ENCODE measurements at places on chromosomes 12 and 14.
A peak's percentile ranks its signal among the peaks of the same experiment; 100 is the strongest.

DNA sequence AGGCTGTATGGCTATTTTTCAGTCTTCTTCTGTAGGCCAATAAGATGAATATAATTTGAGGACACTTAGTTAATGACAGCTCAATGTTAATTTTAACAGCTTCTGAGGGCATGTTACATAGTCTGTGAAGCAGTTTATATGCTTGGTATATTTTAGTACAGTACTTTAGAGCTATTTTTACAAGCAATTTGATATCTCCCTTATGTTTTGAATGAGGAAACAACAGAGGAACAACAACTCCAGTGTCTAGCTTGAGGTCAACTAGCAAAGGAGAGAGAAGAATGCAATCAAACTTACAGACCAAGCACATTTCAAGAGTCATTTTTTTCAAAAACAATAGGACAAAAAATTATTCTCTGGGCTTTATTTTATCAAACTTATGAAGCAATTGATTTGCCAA lies 469.1 kb upstream of the DCN start:
- DNase-seq: no peak

- peak; percentile 25 for DNase-seq
These were observed 885.8 kb upstream of the TMEM132C start for GRCh38 chr12:127381043-127381668.

DNA sequence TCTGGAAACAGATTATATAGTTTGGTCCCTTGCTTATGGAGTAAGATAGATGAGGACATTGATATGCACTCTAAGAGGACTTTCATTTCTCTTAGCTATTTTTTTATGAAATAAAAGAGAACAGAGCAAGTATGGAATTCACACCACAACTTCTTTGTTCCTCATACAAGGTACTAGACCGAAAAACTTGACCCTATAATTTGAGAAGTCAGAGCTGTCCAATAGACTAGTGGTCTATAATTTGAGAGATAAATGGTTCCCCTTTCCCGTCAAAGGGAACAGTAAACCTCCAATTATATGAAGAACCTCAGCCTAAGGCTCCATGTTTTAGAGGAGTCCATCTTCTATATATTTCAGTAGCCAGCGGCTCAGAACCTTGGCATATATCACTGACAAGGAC lies 58.5 kb upstream of the HIF1A start:
- DNase-seq: no peak

- no peak for DNase-seq
These were observed 9.5 kb downstream of the CATSPERB start for GRCh38 chr14:91722386-91722785.

DNA sequence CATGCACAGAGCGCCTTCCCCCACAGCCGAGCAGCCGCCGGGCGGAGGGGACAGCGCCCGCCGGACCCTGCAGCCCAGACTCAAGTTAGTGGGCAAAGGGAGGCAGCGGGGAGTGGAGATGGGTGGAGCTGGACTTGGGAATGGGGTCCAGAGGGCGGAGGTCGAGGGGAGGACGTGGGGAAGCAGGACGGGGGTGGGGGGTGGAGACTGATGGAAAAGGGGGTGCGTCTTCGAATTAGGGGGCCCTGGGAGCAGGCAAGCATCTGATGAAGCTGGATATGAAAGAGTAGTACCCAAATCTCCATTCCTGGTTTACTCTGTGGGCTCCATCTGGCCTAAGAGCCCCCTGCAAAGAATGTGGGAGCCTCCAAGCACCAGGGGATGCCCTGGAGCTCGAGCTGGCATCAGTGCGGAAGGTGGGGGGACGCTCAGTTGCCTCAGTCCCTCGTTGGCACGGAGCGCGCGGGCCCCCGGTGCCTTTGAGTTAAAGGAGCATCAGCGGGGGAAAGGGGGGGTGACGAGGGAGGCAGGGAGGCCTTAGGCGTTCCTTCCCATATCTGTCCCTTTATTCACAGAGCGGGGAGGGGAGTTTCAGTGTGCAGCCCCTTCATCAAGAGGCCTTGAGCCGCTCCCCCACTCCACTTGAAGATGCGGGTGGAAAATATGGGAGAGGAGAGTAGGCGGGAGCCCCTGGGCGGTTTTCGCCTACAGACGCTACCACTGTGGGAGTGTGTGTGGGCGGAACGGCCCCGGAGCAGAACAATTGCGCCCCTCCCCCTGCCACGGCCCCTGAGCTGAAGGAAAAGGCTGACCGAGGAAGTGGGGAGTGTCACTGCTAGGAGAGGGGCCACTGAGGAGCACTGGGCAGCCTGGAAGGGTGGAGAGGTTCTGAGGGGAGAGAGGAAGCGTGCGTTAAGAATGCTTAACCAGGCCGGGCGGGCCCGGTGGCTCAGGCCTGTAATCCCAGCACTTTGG lies 644 bp downstream of the NAB2 start:
- peak; percentile 56 for DNase-seq

DNA sequence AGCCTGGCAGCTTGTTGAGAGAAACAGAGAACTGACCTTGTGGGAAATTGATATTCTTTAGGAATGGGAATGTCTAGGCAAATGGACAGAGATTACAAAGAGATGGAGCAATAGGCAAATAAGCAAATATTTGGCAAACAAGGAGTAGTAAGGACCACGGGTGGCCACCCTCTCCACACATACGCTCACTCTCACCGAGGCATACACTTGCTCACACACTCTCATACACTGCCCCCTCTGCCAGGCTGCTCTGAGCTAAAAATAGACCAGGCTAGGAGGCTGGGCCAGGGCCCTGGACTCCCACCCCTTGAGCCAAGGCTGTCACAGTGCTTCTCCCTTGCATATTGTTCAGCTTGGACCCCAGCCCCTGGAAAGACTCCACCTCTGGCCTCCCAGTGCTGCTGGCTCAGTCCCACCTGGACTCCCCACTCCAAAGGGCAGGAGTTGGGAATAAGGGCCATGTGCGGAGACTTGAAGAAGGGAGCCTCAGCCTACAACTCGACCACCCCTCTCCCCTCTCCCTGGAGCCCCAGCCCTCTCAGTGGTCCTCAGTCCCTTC lies 1.1 kb downstream of the PPP1R1A start:
- no peak for DNase-seq

GRCh38 chr14:22304326-22304725 lies 284.7 kb downstream of the DAD1 start:
- DNase-seq: no peak

- DNase-seq: no peak
These were observed 36.7 kb upstream of the IL22 start for GRCh38 chr12:68290126-68290525.

DNA sequence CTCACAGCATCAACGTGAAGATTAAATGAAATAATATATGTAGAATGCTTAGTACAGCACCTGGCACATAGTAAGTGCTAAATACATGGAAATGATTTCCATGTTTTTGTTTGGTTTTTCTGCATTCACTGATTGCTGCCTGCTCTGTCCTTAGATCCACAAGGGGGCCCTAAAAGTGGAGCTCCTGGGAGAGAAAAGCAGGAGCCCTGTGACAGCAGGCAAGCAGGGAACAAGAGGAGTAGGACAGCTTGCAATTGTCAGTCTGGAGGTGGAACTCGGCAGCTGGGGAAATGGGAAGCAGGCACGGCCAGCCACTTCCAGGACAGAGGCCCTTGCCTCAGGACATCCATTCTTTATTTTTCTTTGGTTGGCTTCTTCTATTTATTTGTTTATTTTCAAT lies 292.9 kb downstream of the BMP4 start:
- DNase-seq: no peak

DNA sequence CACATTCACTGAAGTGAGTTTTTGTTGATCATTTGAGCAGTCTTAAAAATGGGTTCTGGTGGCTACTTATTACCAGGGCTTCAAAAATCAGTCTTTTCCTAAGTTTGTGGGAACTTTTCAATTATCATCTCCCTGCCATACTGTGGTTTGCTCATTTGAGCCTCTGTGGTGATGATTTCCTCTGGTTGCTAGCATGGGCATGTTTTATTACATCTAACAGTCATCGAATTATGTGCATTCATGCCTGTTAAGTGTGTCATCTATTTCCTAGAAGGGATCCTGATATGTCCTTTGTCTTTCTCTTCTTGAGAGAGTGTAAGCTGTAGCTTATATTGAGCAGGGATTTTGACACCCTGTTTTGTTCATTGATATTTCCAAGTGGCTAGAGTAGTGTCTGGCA lies 116.8 kb downstream of the WIF1 start:
- no peak for DNase-seq

DNA sequence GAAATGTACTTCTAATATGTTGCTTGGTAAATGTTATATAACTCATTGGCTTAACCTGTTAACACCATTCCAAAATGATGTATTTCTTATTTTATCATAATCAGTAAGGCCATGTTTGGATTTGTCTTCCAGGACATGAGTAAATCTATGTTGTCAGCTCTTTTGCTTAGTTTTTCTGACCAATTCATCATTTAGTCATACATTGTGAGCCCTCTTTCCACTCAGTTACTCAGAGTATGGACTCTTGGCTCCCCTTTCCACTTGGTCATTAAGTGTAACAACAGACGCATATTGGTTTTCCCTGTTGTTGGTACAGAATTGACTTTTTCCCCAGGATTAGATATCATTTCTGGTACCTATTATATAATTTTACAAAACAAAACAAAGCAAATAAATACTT lies 9.0 kb upstream of the CLEC4D start:
- DNase-seq: no peak

DNA sequence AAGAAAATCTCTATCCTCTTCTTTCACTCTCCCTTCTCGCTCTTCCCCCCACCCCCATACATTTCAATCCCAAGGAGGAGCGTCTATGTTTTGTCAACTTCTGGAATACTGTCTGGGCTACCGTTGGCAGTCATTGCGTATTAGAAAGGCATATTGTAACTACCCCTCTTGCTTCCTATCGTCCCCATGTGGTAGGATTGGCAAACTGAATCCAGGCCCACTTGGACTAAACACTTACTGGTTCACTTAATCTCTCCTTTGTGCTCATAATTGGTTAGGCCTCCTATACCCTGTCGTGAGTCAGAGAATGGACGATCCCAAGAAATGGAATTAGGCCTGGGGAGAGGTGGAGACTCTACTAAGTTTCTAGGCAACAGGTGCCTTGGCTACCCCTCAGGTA lies 68.8 kb upstream of the SLC8A3 start:
- DNase-seq: no peak

DNA sequence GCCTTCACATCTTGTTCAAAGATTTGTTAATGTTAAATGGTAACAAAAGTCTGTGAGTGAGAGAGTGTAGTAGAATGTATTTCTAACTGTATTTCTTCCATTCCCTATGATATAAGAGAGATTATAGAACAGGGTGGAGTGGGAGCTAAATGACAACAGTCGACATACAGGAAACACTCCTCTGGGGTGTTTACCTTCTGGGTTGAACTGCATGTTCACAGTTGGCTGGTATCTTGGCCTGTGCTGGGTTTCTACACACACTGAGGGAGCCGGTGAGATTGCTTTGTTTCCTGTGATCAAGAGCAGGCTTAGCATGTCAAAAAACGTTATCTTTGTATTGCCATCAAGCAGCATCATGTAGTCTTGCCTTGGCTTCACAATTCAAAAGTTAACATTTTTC lies 274.3 kb upstream of the FAR2 start:
- DNase-seq: no peak

GRCh38 chr12:57729321-57729844 lies 9.2 kb downstream of the AGAP2 start:
- DNase-seq: no peak

- no peak for DNase-seq
These were observed 4.3 kb downstream of the RNASE1 start for GRCh38 chr14:20798318-20798717.

DNA sequence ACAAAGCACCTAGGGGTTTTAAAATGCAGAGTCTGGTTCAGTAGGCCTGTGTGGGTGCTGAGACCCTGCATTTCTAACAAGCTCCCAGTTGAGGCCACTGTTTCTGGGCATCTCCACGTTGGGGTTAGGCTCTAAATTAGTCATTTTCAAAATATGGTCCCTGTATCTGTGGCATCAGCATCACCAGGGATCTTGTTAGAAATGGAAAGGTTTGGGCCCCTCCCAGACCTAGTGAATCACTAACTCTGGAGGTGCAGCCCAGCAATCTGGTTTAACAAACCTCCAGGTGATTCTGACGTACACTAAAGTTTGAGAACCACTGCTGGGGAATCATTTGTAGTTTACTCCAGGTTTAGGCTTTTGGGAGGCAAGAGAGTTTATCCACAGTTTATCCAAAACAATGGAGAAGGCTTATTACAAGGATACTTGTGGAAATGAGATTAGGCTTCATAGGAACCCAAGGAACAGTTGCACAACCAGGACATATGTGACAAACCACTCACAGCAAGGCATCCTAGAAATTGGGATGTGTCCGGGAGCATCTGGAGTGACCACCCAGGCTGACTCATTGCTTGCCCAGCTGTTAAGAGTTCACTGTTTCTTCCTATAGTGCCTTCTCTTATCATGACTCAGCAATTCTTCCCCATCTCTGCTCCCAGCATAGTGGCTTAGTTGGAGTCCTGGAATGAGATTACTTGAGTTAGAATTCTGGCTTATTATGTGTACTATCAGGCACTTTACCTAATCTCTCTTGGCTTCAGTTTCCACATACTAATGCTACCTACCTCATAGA lies 71.6 kb upstream of the STXBP6 start:
- DNase-seq: no peak

DNA sequence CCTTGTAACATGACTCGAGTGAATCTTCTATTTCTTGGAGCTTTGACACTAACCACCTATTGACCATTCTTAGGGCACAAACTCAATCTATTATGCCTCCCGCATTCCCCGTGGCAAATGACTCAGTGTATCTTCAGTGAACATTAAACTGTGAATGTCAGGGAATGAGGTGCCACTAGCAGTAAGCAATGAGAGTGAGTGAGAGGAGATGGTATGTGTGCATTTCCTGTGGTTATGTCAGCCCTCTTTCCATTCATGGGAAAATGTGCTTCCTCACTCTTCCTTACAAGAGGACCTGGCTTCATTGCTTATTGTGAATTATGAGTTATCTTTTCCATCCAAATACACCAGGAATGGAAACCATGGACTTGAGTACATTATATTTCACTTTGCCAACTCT lies 229.2 kb downstream of the EMP1 start:
- no peak for DNase-seq

DNA sequence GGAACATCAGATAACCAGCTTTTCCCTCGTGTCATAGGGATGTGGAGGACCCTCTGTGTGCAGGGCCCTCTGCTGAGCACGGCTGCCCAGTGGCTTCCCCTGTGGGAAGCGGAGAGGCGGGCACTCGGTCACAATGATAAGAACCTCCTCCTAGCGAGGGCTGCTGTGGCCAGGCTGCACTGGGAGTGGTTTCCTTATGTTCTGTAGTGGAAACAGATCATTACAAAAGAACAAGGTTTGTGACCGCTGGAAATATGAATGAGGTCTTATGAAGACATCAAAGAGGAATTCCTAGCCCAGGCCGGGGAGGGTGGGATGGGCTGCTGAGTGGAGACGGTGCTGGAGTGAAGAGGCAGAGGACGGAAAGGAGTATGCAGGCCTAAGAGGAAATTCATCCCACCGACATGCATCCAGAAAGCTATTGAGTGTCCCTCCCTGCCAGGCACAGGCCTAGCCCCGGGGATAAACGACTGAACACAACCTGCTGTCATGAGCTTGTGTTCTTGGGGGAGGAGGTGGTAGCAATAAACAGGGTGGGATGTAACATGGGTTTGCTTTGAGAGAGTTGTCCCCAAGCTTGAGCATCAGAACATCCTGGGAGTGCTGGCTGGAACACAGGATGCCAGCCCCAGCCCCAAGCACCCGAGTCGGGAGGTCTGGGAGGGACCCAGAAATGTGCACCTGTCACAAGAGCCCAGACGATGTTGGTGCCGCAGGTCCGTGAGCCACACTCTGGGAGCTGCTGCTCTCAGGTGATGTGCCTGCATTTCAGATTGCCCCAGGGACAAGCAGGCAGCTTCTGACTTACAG lies 37.5 kb downstream of the FZD10 start:
- DNase-seq: no peak

GRCh38 chr12:1201886-1202285 lies 210.9 kb downstream of the ERC1 start:
- DNase-seq: no peak

GRCh38 chr14:54256156-54256555 lies 140.7 kb upstream of the CDKN3 start:
- no peak for DNase-seq
